SK-MEL-5 (cell line): ENCODE measurements at places on chromosomes 6 and 20.

DNA sequence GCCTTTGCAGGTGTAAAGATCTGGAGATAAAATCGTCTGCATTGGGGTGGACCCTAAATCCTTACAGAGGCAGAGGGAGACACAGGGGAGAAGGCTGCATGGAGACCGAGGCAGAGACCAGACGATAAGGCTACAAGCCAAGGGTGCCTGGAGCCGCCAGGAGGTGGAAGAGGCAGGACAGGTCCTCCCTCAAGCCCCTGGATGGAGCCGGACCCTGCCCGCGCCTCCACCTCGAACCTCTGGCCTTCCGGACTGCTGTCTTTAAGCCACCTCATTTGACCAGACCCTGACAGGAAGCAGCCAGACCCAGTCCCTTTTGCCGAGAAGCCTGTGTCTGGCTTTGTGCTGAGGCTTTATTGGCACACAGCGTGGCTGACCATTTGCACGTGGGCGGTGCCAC is 183.8 kb downstream of the TAF4 start:
- no peak for DNase-seq

GRCh38 chr6:168999392-168999791 is 254.3 kb downstream of the THBS2 start:
- DNase-seq, result no peak

DNA sequence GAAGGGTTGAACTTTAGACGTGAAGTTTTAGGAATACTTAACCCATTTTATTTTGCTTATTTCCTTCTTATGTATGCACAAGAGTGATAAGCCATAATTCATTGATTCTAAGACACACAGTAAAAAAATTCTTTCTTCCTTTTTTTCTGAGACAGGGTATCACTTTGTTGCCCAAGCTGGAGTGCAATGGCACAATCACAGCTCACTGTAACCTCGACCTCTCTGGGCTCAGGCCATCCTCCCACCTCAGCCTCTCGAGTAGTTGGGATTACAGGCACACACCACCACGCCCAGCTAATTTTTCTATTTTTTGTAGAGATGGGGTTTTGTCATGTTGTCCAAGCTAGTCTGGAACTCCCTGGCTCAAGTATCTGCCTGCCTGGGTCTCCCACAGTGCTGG is 116.6 kb upstream of the RNF24 start:
- DNase-seq, result no peak

- no peak for DNase-seq
Measured at GRCh38 chr6:66161546-66162108, 454.6 kb upstream of the EYS start.

GRCh38 chr6:53066077-53066417 is 843 bp downstream of the FBXO9 start:
- DNase-seq, result peak; percentile 21

- DNase-seq, result no peak
Measured at GRCh38 chr6:22754061-22754460, 184.7 kb downstream of the HDGFL1 start.

DNA sequence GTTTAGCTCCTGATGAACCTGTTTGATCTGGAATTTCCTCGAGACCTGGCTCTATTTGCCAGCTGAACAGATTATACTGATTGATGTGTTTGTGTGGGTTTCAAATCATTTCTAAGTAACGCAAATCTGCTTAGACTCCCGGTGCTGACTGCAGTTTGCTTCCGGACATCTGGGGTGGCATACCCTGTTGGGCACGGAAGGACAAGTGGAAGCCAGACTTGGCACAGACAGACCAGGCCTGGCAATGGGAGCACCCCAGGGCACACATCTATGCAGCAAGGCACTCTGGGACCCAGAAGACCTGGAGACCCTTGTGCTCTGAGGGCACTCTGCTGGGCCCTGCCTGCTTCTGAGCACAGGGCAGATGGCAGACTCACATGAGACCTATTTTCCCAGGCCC is 433.7 kb upstream of the CHD6 start:
- no peak for DNase-seq

DNA sequence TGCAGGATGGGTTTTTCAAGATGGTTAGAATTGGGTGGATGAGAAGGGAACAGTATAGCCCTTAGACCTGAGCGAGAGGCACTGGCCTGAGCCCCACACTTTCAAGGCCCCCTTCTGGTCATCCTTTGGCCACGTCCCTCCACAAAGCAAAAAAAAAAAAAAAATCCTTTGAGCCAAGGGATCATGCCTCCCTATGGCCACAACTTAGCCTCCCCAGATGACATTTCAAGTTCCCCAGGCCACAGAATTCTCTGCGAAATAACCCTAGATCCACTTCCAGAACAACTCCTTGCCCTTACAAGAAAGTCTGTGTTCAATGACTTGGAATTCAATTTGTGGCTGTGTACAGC is 30.4 kb downstream of the ELOVL2 start:
- no peak for DNase-seq

GRCh38 chr6:3718407-3718806 is 33.1 kb downstream of the PXDC1 start:
- no peak for DNase-seq

DNA sequence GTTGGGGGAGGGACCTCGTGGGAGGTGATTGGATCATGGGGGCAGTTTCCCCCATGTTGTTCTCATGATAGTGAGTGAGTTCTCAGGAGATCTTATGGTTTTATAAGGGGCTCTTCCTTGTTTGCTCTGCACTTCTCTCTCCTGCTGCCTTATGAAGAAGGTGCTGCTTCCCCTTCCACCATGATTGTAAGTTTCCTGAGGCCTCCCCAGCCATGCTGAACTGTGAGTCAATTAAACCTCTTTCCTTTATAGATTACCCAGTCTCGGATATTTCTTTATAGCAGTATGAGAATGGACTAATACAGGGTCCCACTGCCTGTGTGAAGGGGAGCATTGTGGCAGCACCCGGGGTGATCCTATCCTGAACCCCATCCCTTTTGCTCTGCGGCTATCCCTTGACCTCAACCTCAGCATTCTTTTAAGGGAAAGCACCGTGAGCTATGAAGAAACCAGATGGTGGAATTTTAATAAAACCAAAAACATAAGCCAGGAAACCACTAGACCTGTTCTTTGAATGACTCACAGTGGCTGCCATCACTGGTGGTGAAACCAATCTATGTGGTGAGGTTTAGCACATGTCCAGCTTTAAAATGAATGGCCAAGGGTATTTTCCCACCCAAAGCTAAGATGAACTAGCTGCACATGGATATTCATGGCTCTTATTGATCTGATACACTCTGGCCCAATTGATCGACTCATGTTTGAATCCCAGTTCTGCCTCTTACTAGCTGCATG is 62.2 kb downstream of the ZDHHC14 start:
- DNase-seq, result no peak

- DNase-seq, result no peak
Measured at GRCh38 chr20:18702736-18703135, 110.8 kb upstream of the SCP2D1 start.

- DNase-seq, result no peak
Measured at GRCh38 chr6:34213772-34214171, 22.9 kb upstream of the HMGA1 start.

DNA sequence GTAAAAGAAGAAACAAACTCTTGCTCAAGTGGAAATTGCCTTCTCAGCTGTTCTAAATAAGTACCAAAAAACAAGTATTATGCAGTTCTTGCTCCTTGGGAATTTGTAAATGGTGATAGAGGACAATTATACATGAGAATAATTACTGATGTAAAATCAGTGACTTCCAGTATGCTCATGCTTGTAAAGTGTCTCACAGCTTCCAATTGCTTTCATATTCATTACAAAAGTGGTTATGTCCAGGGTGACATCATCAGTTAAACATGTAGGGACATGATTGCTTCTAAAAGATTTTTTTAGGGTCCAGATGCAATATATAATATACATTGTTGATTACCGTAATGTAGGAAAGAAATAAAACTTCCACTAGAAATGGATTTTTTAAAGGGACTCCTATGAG is 122.8 kb upstream of the B3GAT2 start:
- no peak for DNase-seq

DNA sequence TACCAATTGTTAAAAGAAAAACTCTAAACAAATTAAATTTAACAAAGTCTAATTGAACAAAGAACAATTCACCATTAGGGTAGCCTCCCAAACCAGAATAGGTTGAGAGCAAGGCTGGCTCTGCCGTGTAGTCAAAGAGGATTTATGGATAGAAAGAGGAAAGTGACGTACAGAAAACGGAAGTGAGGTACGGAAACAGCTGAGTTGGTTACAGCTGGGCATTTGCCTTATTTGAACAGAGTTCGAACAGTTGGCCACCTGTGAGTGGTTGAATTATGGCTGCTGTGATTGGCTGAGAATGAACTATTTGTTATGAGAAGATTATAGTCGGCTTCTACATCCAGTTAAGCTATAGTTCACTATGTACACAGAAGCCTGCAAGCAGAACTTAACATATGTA is 18.5 kb upstream of the ISM1 start:
- DNase-seq, result no peak

- DNase-seq, result no peak
Measured at GRCh38 chr6:9927275-9927674, 487.6 kb downstream of the TFAP2A start.

DNA sequence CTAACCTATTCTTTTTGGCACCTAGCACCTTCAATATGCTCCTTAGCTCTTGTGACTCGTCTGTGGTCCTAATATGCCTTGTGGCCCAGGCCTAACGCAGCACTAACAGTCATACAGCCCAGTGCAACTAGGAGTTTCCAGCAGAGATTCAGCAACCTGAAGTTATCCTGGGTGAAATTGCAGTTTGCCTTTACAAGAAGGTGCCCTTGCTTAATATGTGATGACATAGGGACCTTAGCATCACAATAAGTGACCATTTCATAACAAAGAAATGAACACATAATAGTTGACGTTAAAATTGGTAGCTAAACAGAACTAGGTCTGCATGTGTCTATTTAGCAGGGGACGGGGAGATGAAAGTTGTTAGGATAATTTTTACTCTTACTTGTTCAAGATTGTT is 10.1 kb downstream of the FIG4 start:
- no peak for DNase-seq

- DNase-seq, result no peak
Measured at GRCh38 chr20:59848182-59848581, 85.3 kb downstream of the SYCP2 start.

- DNase-seq, result peak; percentile 42
Measured at GRCh38 chr6:129353067-129353466, 356.9 kb downstream of the ARHGAP18 start.

GRCh38 chr6:56786256-56786655 is 143.6 kb upstream of the DST start:
- no peak for DNase-seq
